ENCODE measurements at places on chromosomes 11 and 22.

- DNase-seq, result no peak
Observed at GRCh38 chr22:38144025-38144405, 33.5 kb upstream of the BAIAP2L2 start.

DNA sequence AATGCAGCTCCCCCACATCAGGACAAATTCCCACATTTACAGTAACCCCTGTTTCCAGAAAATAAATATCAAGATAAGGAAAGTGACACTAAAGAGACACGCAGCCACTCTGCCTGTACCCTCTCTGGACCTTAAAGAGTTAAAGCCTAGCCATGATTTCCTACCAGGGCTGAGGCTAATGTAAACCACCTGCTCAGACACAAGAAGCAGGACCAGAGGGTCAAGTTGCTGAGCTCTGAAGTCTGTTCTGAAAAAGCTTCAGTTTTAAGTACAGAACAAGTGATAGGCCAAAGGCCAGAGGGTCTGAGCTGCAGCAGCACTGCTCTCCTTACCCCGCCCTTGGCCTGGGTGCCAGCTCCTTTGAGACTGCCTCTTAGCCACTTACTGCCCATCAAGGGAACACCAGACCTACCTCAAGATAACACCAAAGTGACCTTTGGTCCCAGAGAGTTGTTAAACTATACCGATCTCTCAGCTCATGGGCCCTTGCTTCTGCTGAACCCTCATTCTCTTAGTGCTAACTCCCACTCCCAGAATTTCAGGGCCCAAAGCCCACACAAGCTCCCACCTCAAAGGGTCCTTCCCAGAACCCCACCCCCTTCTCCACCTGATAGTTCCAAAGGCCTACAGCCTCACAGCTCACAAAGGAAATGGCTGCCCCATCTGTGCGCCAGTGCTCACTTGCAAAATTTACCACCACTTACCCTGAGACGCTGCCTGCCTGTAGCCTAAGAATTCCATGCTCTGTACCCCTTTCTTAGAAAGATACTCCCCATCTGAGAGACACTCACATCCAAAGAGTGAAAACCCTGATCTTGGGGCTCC lies 40.5 kb downstream of the IL18BP start:
- DNase-seq, result peak; percentile 83

DNA sequence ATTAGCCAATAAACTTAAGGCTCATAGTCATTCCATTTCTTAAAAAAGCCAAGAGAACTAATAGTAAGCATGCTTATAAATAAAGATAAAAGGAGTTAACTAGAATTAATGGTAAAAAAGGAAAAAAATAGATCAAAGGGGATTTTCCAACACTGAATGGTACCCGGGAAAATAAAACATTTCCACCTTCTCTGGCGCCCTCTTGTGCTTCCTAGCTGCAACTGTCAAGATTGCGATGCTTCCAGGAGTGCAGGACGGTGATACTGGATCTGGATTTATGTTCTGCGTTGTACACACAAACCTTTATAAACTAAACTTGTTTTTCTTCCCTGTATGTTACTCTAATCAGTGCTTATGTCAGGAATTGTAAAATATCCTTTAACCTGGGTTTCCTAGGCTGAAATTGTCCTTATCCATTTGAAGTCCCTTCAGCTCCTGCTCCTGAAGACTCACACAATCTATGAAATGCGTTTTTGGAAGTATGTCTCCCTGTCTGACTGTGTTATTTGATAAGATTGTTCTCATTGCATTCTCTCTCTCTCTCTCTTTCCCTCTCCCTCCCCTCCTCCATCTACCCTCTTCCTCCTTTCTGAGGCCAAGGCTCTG lies 9.6 kb upstream of the HTATIP2 start:
- DNase-seq, result peak; percentile 45

DNA sequence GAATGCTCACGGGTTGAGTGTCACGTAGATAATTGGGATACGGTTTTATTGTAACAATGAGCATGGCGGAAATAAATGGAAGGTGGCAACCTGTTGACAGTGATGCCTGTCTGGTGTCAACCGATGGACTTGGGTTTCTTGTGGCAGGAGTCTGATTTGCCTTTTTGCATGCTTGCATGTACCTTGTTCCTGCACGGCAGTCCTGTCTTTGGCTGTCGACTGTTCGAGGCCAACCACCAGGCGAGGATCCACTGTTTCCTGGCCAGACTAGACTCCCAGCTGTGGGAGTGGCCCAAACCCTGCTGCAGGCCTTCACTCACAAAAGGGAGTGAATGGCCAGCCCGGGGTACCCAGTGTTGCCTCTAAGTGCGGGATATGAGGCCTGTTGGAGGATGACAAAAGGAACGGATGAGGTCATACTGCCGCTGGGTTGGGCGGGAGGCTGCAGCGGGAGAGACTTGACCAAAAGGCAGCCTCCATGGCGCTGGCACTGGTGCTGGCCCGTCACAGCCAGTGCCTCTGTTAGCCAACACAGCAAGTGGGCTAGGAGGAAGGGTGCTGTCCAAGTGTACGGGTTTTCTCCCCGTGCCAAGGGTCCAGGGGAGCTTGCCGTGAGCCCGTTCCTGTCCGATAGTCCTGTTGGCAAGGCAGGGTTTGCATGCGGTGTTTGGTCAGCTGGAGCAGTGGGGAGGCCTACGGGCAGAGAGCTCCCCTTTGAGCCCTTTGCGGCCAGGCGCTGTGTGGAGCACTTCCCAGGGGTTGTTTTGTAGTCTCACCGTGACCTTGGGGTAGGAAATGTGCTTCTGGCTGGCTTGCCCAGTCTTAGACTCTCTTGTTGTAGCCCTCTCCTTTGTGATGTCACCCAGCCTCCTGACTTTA lies 974 bp downstream of the DGCR8 start:
- DNase-seq, result peak; percentile 25

GRCh38 chr11:959027-959426 lies 33.4 kb downstream of the AP2A2 start:
- DNase-seq, result no peak

DNA sequence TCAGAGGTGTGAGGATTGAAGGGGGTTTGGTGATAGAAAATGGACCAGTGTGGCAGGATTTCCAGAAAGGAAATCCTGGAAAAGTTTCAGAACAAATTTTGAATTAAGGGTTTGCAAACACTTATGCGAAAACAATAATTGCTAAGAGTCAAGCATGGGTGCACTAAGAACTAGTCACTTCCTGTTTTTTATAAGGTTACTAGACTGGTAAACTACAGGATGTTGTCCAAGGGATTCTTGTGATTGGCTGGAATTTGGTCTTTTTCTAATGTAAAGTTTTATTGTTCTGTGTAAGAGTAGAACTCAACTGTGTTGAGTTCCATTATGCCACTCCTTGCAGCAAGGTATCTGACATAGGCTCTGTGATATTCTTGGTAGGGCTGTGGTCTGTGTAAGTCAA lies 54.1 kb downstream of the LIF start:
- DNase-seq, result no peak

GRCh38 chr11:35857922-35858321 lies 85.9 kb upstream of the LDLRAD3 start:
- no peak for DNase-seq

DNA sequence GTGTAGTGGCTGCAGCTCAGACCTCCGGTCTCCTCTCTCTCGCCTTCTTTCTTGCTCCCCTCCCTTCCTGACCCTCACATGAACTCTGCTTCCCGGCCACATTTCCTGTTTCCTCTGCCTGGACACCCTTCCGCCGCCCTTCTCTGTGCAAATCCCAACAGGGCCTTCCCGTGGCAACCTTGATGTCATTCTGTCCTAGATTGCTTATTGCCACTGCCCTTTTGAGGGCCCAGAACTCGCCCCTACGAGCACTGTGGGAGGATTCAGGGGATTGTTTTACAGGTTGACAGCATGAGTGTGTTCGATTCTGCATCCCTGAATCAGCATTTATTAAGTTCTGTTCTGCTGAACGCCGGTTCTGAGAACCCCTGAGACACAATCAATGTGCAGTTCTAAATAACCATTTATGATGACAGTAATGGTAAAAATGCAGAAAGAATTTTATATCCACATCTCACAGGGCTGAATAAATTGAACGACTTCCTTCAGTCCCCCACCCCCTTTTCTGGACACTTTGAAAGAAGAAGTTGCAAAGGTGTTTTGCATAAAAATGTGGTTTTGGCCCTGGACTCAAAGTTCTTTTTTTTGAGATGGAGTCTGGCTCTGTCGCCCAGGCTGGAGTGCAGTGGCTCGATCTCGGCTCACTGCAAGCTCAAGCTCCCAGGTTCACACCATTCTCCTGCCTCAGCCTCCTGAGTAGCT lies 6.4 kb downstream of the BATF2 start:
- no peak for DNase-seq

- peak; percentile 16 for DNase-seq
Observed at GRCh38 chr11:82682003-82682751, 51.5 kb downstream of the FAM181B start.

DNA sequence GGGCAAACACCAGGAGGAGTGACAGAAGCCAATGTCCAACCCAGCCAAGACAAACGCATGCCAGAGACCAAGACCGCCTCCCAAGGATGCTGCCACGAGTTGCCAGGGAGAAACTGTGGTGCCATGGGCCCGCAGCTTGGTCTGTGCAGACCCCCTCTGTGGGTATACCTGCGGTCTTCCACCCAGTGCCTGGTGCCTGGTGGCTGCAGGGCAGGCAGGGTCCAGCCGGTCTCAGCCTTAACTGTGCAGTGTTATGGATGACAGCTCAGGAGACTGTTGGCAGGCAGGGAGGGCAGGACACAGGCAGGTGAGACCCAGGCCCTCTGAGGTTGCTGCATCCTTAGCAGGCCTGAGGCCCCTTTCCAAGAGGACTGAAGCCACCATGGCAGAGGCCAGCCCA lies 97.9 kb downstream of the MED15 start:
- DNase-seq, result no peak

GRCh38 chr11:80816454-80816847 lies 1375.6 kb upstream of the TENM4 start:
- no peak for DNase-seq

DNA sequence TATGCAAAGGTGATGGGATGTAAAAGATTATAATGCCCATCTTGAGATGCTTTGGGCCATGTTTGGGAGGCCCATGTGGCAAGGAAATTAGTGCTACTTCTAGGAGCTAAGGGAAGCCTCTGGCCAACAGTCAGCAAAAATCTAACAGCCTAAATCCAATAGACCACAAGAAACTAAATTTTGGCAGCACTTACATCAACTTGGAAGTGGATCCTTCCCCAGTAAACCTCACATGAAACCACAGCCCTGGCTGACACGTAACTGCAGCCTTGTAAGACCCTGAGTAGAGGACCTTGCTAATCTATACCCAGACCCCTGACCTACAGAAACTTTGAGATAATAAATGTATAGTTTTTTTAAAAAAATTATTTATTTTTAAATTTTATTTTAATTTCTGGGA lies 13.1 kb upstream of the GRK3 start:
- no peak for DNase-seq

GRCh38 chr11:58192229-58192628 lies 3.4 kb downstream of the OR9Q2 start:
- DNase-seq, result peak; percentile 67

DNA sequence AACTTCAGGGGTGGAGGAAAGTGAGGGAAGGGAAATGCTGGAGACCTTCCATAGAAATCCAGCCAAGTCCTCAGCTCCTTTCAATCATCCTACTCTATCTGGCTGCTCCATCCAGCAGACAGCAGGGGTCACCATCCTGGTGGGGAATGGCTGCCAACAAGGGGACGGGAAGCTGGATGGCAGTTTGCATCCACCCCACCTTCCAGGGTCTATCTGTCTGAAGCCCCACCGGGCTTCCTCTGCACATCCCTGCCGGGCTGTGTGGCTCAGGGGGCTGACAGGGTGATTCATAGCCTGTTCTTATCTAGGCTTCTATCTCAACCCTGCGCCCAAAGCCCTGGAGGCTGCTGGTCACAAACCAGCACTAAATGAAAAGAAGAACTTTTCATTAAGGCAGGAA lies 1.1 kb downstream of the SYTL2 start:
- DNase-seq, result peak; percentile 22

DNA sequence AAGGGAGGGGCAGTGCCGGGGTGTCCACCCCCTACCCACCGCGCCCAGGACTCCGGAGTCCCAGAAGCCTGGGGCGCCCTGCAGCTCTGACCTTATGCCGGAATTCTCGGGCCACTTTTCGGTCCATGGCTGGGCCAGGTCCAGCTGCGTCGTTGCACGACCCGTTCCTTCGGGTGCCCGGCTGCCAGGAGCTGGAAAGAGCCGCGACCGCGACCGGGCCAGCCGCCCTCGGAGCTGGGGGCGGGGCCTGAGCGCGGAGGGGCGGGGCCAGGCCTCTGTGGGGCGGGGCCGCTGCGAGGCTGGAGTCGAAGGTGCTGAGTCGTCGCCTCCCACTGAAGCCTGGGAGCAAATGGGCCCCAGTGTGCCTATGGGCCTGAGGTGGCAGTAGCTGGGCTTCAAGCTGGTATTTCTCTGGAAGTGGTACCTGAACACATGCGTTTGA lies at the start of gene USH1C:
TSS of gene USH1C (minus strand) at position 236 of the 442 bp plus-strand sequence. CDS start at position 127, 109 bp downstream.
- peak; percentile 80 for DNase-seq

DNA sequence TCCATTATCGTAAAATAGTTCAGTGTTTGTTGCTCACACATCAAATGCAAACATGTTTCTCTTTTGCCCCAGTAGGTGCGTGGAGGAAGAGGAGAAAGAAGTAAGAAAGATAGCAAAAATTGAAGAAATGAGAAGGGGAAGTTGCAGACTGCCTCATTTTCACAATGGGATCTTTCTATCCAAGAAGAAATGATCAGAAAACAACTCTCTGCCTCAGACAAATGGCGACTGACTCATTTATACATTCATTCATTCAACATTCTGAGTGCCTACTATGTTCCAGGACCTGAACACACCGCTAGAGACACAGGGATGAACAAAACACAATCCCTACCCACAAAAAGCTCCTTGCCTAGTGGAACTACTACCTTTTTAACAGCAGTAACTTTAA lies 367 bp downstream of the HPS5 start:
- no peak for DNase-seq

DNA sequence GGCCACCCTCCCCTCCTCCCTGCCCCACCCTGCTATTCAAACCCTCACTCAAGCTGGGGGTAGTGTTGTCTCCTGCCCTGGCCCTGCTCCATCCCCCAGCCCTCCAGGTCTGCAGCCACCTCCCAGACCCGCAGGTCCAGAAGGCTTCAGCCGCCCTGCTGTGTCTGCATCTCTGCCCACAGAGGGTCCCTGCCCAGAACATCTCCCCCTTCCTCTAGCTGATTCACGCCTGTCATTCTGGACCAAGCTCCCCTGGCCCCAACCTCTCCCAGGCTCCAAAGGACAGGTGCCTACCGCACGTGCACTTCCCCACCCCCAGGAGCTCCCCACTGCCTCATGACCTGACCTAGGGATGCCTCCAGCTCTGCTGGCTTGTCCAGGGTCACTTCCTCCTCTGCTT lies 16.0 kb upstream of the SHISAL1 start:
- no peak for DNase-seq

Measured in transverse colon (tissue), 4 donors.